Myometrial cell (primary cell): ENCODE measurements at places on chromosomes 2 and 18. TPM values are rescaled to one million over a fixed set of nuclear protein-coding genes. Genes with fewer than 3 reads are reported as not detected.

The SRD5A2 gene
- not detected in 2 replicates for total RNA-seq

The CNNM4 gene
- total RNA-seq: 3.5 and 4.4 TPM in 2 replicates

The DNER gene
- total RNA-seq: 3.2 and 5.8 TPM in 2 replicates

The RRM2 gene
- total RNA-seq: 95.7 and 98.9 TPM in 2 replicates

The AMER3 gene
- total RNA-seq: not detected in 2 replicates

The GAD1 gene
- not detected in 2 replicates for total RNA-seq

The GYPC gene
- 71.8 and 93.1 TPM in 2 replicates for total RNA-seq

The ZNF519 gene
- total RNA-seq: 0.29 and 1.8 TPM in 2 replicates

The REG3A gene
- total RNA-seq: not detected in 2 replicates

The MOGAT1 gene
- not detected in 2 replicates for total RNA-seq

The RTP5 gene
- not detected in 2 replicates for total RNA-seq

The ASB1 gene
- total RNA-seq: 46.7 and 60.3 TPM in 2 replicates

The SKOR2 gene
- total RNA-seq: not detected in 2 replicates

The PTPRN gene
- 1.2 and 1.7 TPM in 2 replicates for total RNA-seq

The TRABD2A gene
- 7.8 and 8.9 TPM in 2 replicates for total RNA-seq
